CD8-positive, alpha-beta T cell (primary cell): ENCODE measurements at places on chromosomes 4 and X.

GRCh38 chr4:30770049-30770549, 49.9 kb downstream of the PCDH7 start:
- no peak for DNase-seq

DNA sequence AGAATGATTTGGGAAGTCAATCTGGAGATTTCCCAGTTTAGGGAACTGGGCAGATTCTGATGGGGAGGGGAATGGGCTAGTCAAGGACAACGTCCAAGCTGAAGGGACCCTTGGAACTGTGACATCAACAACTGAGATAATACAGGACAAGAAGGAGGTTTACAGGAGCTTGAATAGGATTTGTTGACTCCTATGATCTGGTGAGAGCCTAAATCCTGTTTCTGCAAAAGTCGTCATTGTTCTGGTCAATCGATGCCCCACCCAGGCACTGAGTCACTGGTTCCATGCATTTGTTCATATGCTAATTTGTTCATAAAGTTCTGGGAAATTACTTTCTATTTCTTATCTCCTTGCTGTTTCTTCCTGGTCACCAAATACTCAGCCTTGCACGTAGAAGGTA, 15.3 kb upstream of the PDGFRA start:
- no peak for DNase-seq

GRCh38 chr4:143586080-143586479, 72.6 kb downstream of the SMARCA5 start:
- DNase-seq: no peak

DNA sequence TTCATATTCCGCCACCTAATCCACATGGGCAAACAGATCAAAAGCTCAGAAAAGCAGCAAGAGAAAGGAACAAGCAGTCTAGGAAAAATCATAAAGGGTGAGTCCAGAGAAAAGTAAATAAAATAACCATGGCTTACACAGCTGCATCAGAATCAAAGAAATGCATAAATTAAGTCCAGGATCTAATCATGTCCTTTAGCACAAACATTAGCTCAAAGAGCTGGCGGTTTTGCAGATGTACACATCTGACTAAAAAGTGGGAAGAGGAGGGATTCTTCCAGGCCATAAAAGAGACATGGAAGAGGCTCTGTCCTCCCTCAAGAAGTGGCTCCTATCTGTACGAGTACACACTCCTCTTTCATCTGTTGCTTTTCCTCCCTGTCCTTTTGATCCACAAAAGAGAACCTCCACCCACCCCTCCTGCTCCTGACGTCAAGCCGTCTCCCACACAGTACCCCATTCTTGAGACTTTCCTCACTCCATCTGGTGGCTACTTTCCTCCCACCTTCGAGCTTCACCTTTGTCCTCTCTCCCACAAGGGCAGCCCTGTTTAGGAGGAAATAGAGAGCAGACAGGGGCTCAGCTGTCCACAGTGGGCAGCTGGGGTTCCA, 92.5 kb downstream of the RASL11B start:
- DNase-seq: no peak

- DNase-seq: no peak
These were observed 241.9 kb upstream of the SFRP2 start for GRCh38 chr4:154030746-154031145.

DNA sequence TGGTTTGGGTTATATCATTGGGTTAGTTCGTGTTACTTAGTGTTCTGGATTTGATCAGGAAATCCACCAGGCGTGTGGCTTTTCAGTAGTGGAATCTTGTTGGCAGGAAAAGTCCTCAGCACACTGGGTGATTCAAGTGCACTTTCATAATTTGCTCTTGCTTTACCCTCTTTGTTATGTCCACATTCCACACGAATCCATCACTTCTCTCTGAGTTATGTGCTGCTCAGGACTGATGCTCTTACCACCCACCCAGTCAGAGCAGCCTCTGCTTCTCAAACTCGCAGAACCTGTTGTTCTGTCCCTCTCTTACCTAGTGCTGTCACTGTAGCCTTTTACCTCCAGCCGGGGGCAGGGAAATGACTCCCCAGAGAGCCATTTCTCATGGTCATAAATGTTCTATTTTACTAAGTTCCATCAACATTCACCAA, 37.2 kb upstream of the SCRG1 start:
- no peak for DNase-seq
